Amygdala (tissue), 56 donors: ENCODE measurements at places on chromosomes 2 and 18.

DNA sequence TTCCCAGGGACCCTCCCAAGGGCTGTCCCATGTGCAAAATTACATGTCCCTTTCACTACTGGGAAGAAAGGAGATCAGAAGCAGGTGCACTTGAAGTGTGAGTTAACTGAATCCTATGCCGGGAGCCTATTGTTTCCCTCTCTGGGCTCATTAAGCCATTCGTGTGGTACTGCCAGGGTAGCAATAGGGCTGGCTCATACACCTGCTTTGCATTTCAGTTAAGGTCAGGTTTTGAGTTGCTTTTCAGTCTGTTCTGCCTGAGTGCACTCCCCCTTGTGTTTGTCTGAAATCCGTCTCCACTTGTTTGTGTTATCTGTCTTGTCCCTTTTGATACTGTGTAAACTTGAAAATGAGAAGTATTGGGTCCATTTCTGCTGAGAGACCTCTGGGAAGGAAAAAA lies 1232.6 kb upstream of the NRXN1 start:
- no peak for DNase-seq

DNA sequence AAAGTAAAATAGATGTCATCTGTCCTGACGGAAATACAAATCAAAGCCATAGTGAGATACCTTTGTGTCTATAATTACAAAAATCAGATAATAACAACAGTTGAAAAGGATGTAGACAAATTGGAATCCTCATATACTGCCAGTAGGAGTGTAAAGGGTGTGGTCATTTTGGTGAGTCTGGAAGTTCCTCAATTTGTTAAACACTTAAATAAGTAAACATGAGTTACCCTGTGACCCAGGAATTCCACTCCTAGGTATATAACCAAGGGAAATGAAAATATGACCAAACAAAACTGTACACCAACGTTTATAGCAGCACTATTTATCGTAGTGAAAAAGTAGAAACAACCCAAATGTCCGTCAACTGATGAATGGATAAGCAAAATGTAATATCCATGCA lies 24.0 kb downstream of the R3HDM1 start:
- DNase-seq: no peak

- DNase-seq: no peak
Observed at GRCh38 chr2:37561615-37562569, 109.5 kb downstream of the CDC42EP3 start.

DNA sequence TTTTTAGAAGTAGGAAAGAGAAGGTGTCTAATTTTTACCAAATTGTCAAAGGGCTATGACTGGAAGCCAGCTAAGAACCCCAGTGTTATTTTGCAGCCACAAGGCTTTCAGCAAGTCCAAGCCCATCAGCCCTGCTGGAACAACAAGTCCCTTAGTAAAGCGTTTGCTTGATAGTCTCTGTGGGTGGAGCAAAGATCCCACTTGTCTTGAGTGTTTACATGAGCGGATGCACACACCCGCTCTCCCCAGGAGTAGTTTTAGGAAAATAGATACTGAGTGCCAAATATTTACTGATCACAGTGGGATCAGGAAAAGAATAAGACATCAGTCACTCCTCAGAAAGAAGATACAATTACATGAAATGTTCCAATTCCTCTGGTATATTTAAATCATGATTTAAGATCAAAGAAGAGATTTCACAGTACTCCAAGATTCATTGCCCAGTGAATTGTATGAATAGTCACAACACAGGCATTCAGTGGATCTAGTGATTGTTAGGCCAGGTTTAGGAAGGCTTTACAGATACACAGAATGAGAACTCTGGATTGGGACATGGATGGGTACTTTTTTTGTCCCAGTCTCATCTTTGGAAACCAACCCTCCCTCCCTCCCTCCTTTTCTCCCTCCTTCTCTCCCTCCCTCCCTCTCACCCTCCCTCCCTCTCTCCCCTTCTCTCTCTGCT lies 514.9 kb downstream of the PTPRM start:
- no peak for DNase-seq

DNA sequence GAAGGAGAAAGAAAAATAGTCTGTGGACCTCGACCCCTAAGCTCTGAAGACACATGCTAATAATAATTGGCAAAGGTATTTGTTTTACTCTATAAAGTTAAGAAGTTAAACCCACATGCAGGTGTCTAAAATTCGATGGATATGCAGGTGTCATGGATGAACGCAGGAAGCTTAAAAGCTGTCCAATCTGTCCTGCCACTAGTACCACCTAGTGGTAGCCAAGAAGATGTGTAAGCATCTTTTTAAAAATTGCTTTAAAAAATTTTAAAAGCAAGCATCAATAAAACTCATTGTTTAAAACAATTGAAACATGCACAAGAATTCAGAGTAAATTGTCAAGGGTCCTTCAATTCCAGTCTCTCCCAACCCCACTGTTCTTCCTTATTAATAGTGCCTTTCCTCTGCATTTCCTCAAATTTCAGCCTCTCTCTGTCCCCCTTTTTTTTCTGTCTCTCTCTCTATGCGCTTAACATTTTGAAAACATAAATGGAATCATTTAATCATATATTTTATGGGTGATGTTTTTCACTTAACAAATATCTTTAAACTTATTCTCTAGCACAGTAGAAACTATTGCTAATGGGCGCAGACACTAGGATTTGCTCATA lies 30.6 kb upstream of the PPP3R1 start:
- no peak for DNase-seq
